ENCODE measurements at places on chromosomes 3 and 15.

DNA sequence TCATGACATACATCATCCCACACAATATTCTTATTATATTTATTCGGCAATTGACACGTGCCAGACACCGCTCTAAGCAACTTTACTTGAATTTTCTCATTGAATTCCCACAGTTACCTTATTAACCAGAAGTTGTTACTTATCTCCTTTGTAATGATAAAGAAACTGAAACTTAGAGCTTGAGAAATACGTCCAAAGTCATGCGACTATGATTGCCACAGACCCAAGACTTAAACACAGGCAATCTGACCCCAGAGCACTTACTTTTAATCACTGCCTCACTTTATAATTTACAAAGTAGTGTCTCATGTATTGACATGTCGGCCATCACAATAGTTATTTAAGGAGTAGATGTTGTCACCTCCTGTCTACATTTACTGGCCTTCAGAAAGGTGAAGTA lies 64.7 kb downstream of the ATP13A4 start:
- H3K4me1 ChIP-seq, result peaks cover 3% of the 10 kb centered on the region
- DNase-seq, result no peak
- H3K27me3 ChIP-seq, result no peaks in the 10 kb centered on the region
- no peak overlapping the region for H3K27ac ChIP-seq
- H3K36me3 ChIP-seq, result no peaks in the 10 kb centered on the region

DNA sequence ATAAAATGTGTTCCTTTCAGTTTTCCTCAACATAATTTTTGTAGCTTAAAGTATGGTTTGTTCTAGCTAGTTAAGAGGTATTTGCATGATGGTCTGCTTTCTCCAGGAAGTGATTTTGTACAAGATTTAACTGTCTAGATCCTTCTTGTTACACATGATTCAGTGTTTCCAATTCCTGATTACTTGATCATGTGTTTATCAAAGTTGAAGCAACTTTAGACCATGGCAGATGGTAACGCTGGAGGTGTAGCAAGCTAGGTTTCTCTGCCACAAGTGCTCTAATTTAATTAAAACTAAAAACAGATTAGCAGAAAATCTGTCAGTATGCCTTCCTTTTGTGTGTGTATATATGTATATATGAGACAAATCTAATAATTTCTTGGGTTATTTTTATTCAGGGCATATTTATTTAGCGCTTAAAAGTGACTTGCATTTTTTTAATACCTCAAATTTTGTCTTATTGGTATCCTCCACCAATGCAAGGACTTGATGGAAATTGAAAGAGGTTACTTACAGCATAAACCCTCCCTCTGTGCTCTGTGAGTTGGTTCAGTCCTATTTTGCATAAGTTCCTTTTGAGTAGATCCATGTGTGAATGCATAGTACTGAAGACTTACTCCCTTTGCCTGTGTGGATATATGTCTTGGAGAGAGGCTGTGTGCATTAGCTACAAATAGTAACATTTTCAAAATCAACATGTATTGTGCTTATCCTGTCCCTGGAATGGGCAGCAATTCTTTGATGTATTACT lies 157.3 kb upstream of the CGNL1 start:
- no peak for DNase-seq
- no peak overlapping the region for H3K27ac ChIP-seq
- peaks cover 5% of the 10 kb centered on the region for H3K4me1 ChIP-seq
- no peaks in the 10 kb centered on the region for H3K36me3 ChIP-seq

- no peaks in the 10 kb centered on the region for H3K4me1 ChIP-seq
- H3K27me3 ChIP-seq, result peaks cover 23% of the 10 kb centered on the region
Observed at GRCh38 chr3:126208606-126209256, 28.3 kb upstream of the ALDH1L1 start.

DNA sequence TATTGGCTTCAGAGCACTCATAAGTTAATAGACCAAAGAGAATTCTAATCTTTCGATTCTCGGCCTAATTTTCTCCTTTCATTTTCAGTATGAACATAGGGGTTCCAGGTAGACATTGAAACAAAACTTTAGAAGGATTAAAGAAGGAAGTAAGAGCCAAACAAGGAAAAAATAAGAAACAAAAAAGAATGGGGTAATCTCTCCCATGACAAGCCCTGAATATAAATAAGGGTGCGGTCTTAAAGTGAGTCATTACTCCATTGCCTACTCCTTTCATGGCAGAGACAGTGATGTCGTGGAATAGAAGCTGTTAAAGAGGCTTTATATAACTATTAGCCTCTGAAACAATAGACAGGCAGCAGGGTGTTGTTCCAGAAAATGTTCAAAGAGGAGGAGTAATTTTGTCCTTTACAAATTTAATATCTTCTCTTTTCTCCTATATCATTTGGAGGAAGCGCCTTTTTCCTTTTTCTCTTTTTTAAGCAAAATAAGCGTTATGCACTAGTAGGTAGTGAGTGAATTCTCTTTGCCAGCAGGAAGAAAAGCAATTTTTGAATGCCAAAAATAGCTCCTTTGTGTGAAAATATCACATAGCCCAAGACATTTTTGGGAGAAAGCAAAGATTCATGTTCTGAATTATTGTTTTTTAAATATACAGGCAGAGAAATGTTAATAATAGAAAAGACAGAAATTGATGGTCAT lies 607.9 kb upstream of the KCNMB2 start:
- no peaks in the 10 kb centered on the region for H3K36me3 ChIP-seq
- H3K27me3 ChIP-seq, result no peaks in the 10 kb centered on the region
- no peak overlapping the region for H3K4me3 ChIP-seq
- no peak for DNase-seq
- H3K27ac ChIP-seq, result no peak overlapping the region
- H3K4me1 ChIP-seq, result no peaks in the 10 kb centered on the region

- H3K27me3 ChIP-seq, result no peaks in the 10 kb centered on the region
- H3K36me3 ChIP-seq, result peaks cover 22% of the 10 kb centered on the region
- no peak for DNase-seq
Observed at GRCh38 chr3:52715714-52716305, 9.9 kb downstream of the SPCS1 start.

DNA sequence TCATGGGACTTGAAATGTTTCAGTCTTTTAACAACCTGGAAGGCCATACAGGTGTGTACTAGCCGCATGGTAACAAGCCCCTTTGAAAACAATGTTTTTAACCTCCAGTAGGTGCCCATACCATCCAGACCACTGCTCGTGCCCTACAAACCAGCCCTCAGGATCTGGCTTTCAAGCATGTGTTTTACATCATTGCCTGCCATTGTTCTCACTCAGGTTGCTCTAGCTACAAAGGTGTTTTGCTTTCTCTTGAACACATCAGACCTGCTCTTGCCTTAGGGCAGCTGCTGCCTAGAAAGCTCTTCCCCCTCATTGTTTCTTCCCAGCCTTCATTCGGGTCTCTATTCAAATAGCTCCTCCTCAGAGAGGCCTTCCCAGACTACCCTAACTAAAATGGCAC lies 32.3 kb upstream of the MAP3K13 start:
- H3K27me3 ChIP-seq, result peaks cover 5% of the 10 kb centered on the region
- peaks cover 15% of the 10 kb centered on the region for H3K4me1 ChIP-seq
- H3K27ac ChIP-seq, result no peak overlapping the region

DNA sequence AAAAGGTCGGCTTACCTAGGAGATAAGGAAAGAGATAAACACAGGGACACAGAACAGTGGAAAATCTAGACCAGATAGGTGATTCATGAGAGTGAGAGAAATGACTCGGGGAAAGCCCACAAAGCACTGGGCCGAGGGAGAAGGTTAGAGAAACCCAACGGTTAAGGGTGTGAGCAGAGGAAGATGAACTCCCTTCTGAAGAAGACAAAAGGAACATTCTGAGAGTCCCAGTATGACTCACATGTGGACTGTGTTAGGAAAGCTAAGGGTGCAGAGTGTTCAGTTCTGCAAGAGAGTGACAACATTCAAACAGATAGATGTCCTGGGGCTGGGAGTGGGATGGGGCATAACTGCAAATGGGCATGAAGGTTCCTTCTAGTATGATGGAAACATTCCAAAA lies 83.0 kb downstream of the CNTN3 start:
- H3K4me1 ChIP-seq, result no peaks in the 10 kb centered on the region

- no peak overlapping the region for H3K4me3 ChIP-seq
- H3K27me3 ChIP-seq, result no peaks in the 10 kb centered on the region
- no peak overlapping the region for H3K27ac ChIP-seq
- no peaks in the 10 kb centered on the region for H3K4me1 ChIP-seq
Observed at GRCh38 chr3:89358281-89358680, 250.9 kb downstream of the EPHA3 start.

DNA sequence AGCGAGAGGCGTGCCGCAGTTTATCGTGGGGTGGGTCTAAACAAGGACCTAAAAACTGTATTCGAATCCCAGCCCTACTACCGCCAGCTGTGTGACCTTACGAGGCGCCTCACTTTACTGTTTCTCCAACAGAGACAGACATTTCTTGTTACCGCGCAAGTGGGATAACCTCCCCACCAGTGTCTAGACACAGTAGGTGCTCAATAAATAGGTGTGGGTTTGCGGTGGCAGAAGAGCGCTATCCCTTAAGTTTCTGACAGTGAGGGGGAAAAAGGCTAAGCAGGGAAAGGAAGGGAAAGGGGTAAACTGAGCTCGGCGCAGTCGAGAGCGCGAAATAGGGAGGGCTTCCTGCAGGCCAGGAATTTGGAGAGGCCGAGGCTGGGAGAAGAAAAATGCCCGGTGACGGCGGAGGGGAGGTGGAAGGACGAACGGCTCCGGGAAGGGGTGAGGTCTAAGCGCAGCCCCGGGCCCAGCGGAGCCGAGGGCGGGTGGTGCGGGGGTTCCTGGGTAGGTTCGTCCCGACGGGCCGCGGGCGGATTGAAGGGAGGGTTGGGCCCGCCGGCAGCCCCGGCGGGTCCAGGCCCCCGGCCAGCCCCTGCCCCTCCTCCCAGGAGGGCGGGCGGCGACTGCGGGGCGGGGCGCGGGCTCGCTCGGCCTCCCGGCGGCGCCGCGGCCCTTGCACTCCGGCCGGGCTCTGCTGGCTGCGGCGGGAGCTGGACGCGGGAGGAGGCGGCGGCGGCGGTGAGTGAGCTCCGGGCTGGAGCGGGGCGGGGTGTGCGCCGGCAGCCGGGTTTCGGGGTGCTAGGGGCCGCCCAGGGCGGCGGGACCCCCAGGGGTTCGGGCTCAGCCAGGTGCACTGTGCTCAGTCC lies at the start of gene CGNL1:
Gene CGNL1 (plus strand): TSS at position 679 of the 869 bp plus-strand sequence. CDS start 61,495 bp downstream, outside the sequence.
- H3K4me3 ChIP-seq, result peak within 1 kb of the TSS; percentile 36
- peaks cover 1% of the 10 kb centered on the region for H3K36me3 ChIP-seq
- peaks cover 48% of the 10 kb centered on the region for H3K27me3 ChIP-seq
- no peak for DNase-seq
